ENCODE measurements at places on chromosomes 11 and 22.

- DNase-seq = no peak
Observed at GRCh38 chr11:48050304-48050703, 69.9 kb downstream of the PTPRJ start.

GRCh38 chr11:88404932-88405710 is 67.6 kb upstream of the CTSC start:
- DNase-seq = no peak

DNA sequence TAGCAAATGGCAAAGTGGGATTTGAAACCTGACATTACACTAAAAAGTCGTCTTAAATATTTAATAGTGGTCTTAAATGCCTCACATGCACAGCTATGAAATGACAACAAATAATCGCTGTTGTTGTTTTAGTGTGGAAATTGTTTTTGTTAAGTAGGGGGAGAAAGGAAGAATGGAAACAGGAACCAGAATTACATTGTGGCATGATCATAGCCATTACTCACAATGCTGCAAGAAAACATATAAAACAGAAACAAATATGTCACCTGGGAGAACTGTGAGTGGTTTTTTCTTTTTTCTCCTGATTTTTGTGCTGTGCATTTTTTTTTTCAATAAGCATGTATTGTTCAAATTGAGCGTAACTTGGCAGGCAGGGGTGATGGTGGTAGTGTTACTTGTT is 22.9 kb downstream of the FAM76B start:
- no peak for DNase-seq

DNA sequence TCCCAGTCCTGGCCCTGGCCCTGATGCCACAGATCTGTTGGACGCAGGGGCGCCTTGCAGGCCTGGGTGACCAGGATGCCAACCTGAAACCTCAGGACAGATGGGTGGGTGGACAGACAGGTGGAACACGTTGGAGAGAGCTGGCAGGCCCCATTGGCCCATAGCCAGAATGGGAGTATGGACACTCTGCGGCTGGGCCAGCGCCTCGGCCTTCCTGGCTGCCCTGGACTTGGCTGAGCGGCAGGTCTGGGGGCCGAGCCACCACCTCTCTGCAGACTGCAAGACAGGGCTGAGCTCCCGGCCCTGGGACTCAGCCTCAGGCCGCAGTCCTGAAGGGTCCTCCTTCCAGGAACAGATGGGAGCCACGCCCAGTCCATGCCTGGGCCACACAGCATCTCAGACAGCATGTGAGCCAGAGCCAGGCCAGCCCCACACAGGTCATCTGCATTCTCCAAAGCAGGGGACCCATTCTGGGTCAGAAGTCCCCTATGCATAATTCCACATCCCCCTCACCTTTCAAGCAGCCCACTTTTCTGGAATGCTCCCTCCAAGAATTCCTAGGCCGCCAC is 14.1 kb downstream of the WNT7B start:
- no peak for DNase-seq

DNA sequence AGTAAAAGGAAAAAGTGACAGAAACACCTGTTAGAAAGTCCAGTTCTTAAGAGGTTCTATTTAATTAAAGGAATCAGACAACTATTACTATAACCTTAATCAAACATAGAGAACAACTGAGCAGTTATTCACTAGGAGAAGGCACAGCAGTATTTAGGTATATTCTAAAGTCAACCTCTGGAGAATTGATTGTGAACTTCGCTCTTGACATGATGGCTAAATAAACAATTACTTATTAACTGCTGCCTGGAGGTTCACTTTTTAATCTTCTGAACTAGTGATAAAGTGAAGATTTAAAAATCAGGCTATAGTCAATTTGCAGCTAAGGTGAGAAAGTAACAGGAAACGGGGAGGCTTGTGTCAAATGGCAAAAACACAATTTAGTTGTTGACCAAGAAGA is 557.3 kb downstream of the FAM181B start:
- DNase-seq = no peak

- DNase-seq = no peak
Observed at GRCh38 chr22:24433828-24434470, 6.5 kb downstream of the ADORA2A start.

DNA sequence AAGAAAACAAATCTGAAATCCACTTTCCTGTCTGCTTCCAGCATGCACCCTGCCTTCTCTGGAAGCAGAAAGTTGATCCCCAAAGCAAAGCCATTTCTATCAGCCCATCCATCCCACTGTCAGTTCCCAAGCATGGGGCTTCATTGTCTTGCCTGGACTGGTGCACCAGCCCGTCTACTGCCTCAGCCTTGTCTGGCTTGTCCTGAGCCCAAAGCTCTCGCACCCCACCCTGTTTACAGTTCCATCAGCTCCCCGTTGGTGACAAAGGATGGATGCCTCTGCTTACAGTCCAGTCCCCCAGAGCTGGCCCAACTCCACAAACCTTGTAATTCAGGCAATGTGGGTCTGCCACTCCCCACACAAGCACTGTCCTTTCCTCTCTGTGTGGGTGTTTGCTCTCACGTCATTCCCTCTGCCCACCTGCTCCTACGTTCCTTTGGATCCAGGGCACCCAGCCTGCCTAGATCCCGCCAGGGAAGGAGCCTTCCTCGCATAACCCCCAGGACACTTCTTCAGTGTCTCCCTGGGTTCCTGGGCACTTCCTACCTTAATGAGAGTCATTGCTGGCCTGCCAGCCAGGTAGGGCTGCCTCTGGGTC is 38.8 kb downstream of the FBLN1 start:
- no peak for DNase-seq

DNA sequence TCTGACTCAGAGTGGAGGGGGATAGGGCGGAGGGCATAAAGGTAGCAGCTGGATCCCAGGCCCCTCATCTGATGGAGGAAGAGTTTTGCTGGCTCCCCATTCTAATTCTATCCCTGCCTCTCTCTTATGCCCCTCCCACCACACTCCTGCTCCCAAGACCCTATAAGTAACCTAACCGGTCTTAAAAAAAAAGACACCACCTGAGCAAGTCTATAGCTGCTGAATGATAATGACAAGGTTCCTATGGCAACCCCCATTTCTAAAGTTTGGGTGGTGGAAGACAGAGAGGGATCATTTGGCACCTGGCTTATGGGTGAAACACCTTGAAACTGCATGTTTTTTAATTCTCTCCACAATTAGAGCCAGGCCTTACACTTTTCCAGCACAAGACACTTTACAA is 69.6 kb downstream of the LARGE1 start:
- no peak for DNase-seq

- DNase-seq = no peak
Observed at GRCh38 chr11:9755561-9756185, 91.8 kb downstream of the SWAP70 start.

GRCh38 chr22:29693671-29694070 is 26.1 kb upstream of the CABP7 start:
- DNase-seq = no peak

GRCh38 chr11:80024119-80024518 is 583.3 kb upstream of the TENM4 start:
- DNase-seq = no peak

DNA sequence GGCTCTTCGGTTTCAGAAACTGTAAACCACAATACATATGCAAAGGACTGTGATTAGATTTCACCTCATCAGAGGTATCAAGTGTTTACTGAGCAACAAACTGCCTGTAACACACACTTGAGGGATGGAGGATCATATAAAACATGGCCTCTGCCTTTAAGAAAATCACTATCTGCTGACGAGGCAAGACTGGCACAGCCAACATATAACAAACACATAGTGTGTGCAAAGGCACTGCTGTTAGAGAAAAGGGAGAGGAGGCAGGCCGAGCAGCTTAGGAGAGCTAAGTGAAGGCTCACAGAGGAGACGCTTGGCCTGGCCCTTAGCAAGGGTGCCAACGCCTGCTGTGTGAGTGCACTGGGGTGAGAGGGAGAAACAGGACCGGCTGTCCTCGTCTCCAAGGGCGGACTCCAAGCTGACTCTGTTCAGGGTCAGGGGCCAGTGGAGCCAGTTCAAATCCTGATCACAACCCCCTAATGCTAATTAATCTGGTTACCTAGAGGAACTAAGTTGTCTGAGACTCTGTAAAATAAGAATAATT is 48.2 kb downstream of the LRFN4 start:
- DNase-seq = no peak

- DNase-seq = no peak
Observed at GRCh38 chr22:26194877-26195276, 25.6 kb downstream of the SEZ6L start.

GRCh38 chr11:72947229-72947628 is 133.0 kb downstream of the ATG16L2 start:
- no peak for DNase-seq

GRCh38 chr11:65506290-65506771 is 7.5 kb downstream of the MALAT1 start:
- no peak for DNase-seq

DNA sequence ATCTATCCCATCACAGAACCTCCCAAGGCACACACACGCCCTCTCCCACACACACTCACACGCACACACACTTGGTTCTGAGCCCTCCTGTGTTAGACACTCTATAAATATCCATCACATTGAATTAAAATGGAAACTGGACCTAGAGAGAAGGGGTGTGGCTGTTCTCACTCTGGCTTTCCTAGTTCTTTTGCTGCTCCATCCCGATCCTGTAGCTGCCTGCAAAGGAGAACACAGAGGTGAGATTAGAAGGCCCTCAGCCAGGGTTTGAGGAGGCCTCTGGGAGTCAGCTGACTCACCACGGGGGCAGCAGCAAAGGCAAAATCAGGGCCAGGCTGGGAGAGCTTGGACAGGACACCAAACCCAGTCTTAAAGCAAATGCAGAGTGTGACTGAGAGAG is 192.3 kb upstream of the CADM1 start:
- no peak for DNase-seq

DNA sequence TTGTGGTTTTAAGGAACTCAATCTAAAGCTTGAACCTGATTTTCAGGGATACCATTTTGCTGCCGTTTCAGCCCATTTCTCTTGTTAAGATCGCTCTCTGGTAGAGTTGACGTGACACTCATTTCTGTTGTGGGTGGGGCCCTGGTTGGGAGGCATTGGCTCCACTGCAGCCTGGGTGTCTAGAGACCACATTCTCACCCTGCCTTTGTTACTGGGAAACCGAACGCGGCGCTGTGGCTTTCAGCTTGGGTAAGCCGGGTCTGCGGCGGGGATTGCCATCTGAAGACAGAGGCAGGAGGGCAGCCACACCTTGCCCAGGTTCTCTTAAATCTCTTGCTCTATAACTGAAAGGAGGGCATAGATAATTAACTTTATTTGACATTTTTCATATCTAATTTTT is 3.2 kb downstream of the EHF start:
- no peak for DNase-seq

Data from AG09319 (cell line).